ENCODE measurements at places on chromosomes 2 and 18.

DNA sequence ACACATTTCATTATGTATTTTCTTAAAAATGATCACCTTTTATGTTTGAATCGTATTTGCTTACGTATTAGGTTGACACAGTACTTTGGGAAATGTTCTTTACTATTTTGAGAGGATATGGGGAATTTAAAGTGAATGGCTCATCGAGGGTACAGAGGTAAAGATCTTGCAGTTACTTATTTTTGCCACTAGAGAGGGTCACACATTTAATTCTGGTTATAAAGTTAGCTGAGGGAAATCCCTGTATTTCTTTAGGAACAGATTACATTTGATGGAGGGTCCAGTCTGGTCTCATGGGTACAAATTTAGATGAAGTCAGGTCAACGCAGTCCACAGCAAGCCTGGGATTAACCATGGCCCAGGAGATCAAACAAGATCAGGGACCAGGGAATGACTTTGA lies 24.5 kb downstream of the DYNC2LI1 start:
- no peak for DNase-seq

DNA sequence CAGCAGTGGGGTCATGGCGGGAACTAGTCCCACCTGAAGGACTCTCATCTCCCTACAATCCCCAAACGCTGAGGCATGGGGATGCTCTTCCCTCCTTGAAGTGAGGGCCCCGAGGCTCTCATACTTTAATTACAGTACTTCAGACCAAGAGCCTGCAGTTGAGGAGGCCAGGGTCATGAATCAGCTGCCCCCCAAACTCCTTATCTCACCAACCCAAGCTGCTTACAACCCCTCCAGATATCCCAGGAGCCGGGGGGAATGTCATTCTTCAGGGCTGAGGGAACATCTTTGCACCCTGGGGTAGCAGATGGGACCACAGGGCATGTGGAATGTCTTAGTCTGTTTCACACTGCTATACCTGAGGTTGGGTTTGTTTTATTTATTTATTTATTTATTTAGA lies 2.8 kb upstream of the CAPN10 start:
- no peak for DNase-seq

DNA sequence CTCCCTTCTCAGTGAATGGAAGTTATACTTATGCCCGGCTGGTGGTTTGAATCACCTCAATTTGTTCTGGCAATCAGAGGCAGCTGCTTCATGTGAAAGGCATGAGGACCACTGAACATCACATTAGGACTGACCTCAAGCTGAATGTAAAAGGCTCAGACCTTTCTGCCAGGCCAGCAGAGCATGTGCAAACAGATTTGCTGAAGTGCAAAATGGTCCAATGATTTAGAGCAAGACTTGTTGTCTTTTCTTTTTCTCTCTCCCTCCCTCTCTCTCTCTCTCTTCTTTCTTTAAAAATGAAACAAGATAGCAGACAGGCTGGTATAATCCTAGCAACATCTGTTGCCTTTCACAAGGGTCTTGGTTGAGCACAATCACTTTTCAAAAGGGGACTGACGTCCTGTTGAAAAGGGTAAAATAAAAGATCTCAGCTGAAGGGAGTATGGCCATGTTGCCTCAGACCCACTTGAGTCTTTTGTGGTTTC lies 13.3 kb upstream of the CDH7 start:
- no peak for DNase-seq

DNA sequence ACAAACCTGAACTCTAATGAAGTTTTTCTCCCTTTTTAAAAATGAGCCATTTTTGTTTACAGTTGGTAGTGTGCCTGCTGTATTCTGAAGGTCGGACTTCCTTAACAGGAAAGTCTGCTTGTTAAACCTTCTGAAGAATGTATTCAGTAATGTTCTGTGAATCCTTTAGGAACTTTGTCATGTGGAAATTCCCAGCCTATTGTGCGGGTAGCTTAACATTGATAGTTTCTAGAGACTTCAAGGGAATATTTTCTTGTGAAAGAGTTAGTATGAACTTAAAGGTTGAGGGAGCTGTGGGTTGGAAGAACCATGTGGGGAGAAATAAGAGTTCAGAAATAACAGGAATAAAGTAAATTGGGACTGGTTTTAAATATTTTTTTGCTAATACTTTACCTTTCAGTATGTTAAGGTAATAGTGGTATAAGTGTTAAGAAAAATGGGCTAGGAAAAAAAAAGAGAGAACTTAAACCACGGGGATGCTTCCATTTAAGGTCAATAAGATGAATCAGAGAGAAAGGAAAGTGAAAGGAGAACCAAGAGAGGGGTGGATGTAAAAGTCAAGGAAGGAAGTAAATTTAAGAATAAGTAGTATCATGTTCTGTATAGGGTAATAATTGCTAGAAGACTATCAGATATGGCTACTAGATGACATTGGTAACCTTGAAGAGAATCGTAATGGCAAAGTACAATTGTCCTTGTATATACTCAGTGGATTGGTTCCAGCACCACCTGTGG lies 90.5 kb downstream of the PMS1 start:
- no peak for DNase-seq

DNA sequence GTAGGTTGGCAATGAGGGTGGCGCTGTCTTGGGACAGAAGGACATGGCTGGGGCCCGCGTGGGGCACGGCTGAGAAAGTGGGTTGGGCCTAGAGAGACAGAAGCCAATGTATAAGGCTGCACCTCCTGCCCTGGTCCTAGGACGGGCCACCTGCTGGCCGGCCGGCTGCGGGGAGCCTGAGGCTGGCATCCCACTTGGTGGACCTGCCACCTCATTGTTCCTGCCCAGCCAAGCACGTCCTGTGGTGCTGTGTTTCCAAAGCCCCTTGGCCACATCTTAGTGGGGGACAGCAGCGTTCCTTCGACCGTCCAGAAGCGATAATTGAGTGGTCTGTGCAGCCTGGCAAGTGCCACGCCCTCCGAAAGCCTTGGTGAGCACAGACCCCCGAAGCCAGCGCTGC lies 223.9 kb downstream of the LDLRAD4 start:
- DNase-seq, result no peak

DNA sequence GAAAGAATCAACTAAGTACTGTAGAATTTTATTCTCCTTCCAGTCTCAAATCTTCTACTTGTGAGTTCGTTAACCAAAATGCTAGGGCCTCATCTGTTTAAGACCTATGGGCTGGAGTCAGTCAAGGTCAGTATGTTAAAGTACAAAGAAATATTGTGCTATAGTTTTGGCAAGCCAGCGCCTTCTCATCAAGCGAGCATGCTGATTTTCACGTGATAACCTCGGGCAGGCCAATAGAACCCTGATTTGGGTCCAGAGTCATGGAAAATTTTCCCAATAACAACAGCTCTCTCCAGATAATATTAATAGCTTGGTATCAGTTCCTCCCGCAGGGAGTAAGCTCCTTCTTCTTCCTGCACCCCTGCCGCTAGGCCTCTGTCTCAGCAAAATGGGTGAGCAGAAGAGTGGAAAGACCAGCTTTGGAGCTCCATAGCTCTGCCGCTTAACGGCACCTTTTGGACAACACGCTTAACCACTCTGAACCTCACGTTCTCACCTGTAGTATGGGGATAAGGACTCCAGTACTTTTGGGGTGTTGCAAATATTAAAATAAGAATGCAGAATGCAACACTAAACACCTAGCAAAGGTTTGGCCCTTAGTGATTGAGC lies 11.7 kb downstream of the CABLES1 start:
- no peak for DNase-seq

DNA sequence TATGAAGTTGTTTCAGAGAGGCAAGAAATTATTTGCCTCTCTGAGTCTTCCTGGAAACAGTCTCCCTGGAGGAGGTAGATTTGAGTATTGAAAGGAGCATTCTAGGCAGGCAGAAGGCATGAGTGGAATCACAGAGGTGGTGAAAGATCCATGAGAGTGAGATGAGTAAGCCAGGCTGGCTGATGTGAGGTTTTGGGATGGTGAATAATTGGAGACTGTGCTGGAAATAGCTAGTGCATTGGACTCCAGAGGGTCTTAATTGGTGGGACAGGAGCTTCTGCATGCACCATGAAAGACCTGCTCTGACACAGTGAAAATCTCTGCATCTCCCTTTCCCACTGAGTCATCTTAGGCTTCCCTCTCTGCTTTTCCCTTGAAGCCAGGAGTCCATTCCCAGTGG lies 46.3 kb downstream of the CDC42EP3 start:
- DNase-seq, result no peak

DNA sequence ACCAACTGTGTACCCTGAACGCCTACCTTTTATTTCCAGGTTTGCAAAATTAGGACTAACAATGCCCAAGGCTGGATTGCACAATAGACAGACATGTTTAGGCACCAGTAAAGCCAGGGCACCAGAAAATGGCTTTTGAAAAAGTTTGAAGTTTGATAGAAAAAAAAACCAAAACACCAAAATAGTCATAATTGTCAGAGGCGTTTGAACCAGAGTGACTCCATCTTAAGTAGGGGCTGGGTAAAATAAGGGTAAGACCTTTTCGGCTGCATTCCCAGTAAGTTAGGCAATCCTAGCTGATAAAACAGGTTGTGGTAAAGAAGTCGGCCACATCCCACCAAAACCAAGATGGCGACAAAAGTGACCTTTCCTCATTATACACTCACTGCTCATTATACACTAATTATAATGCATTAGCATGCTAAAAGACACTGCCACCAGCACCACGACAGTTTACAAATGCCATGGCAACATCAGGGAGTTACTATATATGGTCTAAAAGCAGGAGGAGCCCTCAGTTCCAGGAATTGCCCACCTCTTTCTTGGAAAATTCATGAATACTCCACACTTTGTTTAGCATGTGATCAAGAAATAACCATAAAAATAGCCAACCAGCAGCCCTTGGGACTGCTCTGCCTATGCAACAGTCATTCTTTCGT lies 105.1 kb upstream of the MSH2 start:
- DNase-seq, result no peak

- DNase-seq, result no peak
These were observed 44.1 kb upstream of the ACKR3 start for GRCh38 chr2:236525411-236525997.

GRCh38 chr18:23330423-23330822 lies 122.7 kb upstream of the RIOK3 start:
- DNase-seq, result no peak

DNA sequence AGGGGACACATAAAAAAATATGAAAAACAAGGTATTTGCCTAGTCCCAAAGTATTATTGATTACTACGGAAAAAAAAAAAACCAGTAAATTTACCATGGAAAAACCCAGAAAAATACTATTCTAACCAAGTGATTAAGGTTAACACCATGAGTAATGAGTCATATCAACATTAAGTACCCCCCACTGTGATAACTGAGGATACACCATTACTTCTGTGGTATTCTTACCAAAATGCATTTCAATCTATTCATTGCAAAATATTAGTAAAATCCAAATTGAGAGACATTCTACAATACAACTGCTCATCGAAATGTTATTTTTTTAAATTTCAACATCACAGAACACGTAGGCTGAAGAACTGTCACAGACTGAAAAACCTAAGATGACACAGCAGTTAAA lies 669.8 kb downstream of the ZEB2 start:
- no peak for DNase-seq

- no peak for DNase-seq
These were observed 370.2 kb upstream of the LYPD1 start for GRCh38 chr2:133040170-133040569.

DNA sequence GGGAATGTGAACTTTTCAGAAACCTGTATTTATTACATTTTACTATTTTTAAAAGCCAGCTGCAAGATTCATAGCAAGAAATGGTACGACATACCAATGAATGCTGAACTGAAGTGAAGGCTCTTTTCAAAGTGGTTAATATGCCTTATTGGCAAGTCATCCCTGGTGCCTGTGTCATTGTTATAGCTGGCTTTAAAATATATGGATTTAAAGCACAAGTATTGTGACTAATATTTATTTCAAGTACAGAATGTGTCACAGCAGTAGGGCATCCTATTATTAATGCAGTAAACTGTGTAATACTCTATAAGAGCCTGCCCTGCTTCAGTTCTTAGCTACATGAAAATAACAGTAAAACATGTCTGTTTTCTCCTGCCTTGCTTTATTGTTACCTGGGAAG lies 10.8 kb downstream of the TSHZ1 start:
- no peak for DNase-seq

GRCh38 chr2:159317392-159318088 lies 31.0 kb upstream of the WDSUB1 start:
- DNase-seq, result no peak

- DNase-seq, result no peak
These were observed at the start of gene CAVIN2 for GRCh38 chr2:191846515-191847476. Gene CAVIN2 (minus strand): TSS chr2:191847088. CDS start chr2:191846925, 163 bp downstream.

DNA sequence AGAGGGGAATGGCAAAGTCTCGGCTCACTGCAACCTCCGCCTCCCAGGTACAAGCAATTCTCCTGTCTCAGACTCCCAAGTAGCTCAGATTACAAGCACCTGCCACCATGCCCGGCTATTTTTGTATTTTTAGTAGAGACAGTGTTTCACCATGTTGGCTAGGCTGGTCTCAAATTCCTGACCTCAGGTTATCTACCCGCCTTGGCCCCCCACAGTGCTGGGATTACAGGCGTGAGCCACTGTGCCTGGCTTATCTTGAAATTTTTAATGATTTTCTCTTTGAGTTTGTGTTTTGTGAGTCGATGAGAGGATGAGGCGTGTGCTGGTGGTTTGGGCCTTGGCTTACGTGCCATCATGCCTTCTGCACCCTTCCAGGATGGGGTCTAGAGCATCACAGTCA lies 101.3 kb upstream of the ST3GAL5 start:
- no peak for DNase-seq
